Non-pigmented ciliary epithelial cell (primary cell): ENCODE measurements at places on chromosomes 12 and 14.

DNA sequence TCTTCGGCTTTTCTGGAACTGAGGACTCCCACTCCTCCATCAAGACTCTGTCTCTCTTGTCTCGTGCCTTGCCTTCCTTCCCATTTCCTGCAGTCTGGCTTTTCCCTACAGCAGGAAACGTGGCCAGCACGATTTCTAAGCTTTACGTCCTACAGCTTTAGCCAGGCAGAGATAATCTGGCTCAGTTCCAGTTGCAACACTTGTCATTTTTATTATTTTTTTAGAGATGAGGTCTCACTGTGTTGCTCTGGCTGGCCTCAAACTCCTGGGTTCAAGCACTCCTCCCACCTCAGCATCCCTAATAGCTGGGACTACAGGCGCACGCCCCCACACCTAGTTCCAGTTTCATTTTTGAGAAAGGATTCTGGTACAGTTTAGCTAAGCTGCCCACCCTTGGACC is 19.9 kb downstream of the CALM1 start:
- DNase-seq = no peak

- DNase-seq = peak; percentile 44
Observed at GRCh38 chr12:124388679-124389137, 93.8 kb downstream of the RFLNA start.

- DNase-seq = no peak
Observed at GRCh38 chr14:65318636-65319506, 93.7 kb upstream of the FUT8 start.

DNA sequence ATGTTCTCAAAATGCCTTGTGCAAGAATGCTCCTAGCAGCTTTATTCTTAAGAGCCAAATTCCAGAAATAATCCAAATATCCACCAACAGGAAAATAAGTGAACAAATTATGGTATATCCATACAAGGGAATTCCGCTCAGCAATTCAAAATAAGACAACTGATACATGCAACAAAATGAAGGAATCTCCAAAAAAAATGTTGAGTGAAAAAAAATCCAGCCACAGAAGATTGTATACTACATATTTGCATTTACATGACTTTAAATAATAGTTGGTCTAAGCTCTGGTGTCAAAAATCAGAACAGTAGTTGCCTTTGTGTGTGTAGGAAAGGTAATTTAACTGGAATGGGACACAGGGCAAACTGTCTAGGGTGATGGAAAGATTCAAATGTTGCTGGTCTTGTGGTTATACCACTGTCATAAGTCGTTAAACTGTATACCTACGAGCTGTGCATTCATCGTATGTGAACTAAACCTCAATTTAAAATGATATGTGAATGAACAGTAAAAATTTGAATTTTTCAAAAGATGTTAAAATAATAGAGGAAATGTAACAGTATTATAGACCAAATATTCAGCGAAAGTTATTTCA is 3.2 kb downstream of the CD69 start:
- no peak for DNase-seq

GRCh38 chr12:112191840-112192321 is 66.5 kb downstream of the TRAFD1 start:
- DNase-seq = no peak

GRCh38 chr14:104134061-104134965 is 4.1 kb upstream of the KIF26A start:
- DNase-seq = no peak

- no peak for DNase-seq
Observed at GRCh38 chr12:80720516-80720915, 3.8 kb downstream of the MYF5 start.

GRCh38 chr12:12201274-12201758 is 65.5 kb downstream of the LRP6 start:
- DNase-seq = no peak

DNA sequence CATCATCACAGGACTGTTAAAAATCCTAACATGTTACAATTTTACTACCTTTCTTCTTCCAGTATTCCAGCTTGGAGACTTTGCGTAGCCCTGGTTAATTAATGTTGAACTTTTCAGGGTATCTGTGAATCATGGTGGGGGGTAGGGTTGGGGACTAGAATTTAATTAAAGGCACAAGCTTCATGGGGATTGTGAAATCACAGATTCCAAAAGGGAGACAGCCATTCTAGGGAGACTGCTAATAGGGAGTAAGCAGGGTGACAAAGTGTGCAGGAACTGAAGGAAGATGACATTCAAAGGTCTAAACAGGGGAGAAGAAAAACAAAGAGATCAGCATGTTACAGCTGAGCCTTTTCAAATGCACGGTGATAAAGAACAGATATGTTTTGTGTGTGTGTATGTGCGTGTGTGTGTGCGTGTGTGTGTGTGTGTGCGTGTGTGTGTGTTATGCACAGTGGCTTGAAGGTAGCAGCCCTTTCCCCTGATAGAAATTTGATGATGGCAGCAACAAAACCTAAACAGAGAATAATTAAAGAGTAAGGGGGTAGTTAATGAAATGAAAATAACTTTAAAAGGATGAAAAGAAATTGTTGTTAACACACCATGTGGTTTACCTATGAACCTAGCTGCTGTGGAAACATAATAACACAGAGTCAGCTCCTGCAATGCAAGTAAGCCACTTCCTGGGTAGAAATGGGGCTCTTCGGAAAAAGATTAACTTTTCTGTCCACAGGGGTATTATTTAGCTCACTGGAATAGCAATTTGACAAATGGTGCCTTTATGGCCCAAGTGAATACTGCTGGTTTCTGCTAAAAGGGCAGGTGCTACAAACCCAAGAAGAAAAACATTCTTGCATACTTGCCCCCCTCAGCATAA is 581.7 kb downstream of the DIO2 start:
- DNase-seq = no peak

GRCh38 chr14:78202976-78203375 is 32.8 kb downstream of the NRXN3 start:
- no peak for DNase-seq

GRCh38 chr12:38163442-38163801 is 153.2 kb upstream of the ALG10B start:
- no peak for DNase-seq

- no peak for DNase-seq
Observed at GRCh38 chr12:104223712-104224111, 8.1 kb downstream of the TXNRD1 start.

- DNase-seq = no peak
Observed at GRCh38 chr14:75230140-75230792, 48.4 kb upstream of the FOS start.

- peak; percentile 90 for DNase-seq
Observed at GRCh38 chr12:26845984-26846383, 13.0 kb upstream of the ITPR2 start.

GRCh38 chr14:77832297-77832696 is 32.4 kb downstream of the ADCK1 start:
- no peak for DNase-seq

DNA sequence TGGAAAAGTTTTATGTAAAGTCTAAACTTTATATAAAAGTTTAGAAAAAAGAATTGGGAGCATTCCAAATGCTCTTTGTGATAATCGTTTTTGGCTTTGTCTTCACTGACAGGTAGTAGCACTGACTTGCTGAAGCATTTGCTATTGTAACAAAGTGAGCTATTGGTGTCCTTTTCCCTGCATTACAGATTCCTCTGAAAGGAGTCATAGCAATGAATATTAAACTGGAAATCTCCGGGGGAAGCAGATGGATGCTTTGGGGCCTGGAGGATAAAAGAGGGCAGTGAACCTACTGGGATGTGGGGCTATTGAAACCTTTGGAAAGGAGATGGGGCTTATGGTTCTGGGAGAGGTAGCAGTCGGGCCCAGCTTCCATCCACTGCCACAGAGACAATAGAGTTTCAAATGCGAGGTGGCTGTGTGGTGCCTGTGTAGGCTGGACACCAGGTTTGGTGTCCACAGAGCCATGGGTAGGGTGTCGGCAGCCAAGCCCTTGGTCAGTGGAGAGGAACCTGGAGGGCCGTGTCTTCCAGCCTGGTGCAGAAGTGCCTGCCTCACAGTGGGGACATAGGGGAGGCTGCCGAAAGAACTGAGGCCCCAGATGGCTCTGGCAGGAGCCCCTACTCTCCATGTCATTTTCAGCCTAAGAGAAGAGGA is 10.1 kb downstream of the GSG1 start:
- DNase-seq = no peak
